Stimulated activated CD8-positive, alpha-beta memory T cell treated with anti-CD3 and anti-CD28 coated beads, Interleukin-4, amount 100 ng/mL, for 4 hours (primary cell): ENCODE measurements at places on chromosomes 7 and 10.

DNA sequence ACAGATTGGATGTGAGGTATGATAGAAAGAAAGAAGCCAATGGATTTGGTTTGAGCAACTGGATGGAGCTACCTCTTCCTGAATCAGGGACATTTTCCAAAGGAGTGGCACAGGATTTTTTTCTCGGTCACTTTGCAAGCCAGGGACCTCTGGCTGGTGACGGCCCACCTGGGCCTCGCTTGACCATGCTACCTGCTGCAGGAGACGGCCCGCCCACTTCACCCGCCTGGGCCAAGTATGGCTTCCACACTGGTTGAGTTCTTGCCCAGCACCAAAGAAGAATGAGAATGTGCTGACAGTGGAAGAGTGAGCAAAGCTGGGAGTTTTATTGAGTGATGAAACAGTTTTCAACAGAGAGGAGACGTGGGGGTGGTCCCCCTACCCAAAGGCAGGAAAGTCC is 24.5 kb upstream of the SH3PXD2A start:
- no peak for DNase-seq

- DNase-seq, result no peak
Measured at GRCh38 chr10:115844591-115844990, 428.4 kb downstream of the GFRA1 start.

GRCh38 chr10:130395248-130395936 is 259.2 kb downstream of the GLRX3 start:
- no peak for DNase-seq

GRCh38 chr7:86720306-86720705 is 76.6 kb downstream of the GRM3 start:
- DNase-seq, result no peak

DNA sequence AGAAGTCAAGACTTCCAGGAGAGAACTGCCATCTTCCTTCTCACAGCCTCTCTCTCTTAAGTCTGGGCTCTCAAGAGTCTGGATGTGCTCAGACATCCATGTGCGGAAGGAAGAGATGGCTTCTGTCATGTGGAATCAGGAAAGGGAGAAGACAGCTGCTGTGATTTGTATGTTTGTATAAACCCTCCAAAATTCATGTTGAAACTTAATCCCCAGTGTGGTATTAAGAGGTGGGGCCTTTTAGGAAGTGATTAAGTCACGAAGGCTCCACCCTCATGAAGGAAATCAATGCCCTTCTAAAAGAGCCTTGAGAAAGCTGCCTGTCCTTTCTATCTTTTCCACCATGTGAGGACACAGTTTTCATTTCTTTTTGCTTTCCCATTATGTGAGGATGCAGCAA is 73.9 kb upstream of the PTN start:
- DNase-seq, result no peak

GRCh38 chr7:38584443-38585210 is 46.5 kb downstream of the AMPH start:
- no peak for DNase-seq

DNA sequence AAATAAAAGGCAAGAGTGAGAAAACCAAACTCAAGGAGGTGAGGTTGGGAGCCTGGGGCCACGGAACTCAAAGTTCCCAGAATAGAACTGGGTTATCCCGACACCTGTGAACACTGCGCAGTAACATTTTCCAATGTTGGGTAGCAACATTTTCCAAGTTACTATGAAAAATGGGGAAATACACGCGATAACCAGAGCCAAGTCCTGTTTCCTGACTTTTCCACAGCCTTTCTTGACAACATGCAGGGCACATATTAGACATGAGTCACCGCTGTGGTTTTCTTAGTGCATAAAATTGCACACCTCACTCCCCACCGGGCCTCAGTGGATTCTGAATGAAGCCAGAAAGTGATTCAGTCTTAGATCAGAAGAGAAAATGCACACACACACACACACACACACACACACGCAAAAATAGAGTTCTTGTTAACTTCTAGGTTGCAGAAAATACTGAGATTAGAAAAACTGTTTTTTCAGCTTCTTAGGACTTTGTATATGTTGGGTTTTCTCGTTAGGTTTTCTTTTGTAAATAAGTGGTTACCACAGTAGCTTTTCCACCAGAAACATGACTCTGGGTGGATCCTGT is 70.0 kb downstream of the CAMK1D start:
- DNase-seq, result peak; percentile 25

DNA sequence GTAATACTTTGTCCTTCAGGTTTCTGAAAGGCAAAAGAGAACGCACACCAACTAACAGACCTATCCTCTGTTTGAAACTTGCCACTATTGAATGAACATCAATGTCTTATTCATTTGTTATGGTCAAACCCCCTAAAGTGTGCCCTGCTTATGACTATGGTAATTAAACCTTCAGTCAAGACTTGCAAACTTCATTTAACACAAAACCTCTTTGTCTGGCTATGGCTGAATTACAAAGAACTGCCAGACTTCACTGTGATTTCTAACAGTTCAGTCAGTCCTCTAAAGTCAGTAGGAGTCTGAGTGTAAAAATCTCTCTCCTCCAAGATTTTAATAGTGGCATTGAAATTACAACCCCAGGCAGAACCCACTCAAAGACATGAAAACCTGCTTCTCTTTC is 702.5 kb upstream of the LRRN3 start:
- DNase-seq, result no peak

DNA sequence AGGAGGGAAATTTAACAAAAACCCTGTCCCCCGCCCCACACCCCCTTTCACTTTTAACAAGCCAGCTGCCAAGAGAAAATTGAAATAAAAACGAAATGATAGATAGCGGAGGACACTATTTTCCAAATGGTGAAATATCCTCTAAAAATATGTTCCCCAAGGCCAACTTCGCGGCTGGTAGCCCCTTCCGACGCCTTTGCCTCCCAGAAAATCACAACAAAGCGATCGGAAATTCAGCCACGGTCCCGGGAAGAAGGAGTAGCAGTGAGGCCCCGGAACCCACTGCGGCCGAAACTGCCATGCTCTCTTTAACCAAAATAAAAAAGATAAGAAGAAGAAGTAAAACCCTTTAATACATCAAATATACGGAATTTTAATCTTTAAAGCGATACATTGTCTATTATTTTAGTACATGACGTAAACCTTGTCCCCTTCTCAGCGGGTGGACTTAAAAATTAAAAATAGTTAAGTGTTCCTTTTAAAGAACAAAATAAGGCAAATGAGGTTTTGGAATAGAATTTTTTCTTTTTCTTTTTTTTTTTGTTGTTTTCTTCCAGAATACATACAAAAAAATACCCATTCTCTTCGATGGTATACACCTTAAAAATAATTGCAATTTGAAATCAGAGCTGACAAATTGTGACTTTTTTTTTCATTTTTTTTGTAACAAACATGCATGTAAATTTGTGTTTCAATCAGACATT is 3.9 kb downstream of the ZNF503 start:
- DNase-seq, result no peak

DNA sequence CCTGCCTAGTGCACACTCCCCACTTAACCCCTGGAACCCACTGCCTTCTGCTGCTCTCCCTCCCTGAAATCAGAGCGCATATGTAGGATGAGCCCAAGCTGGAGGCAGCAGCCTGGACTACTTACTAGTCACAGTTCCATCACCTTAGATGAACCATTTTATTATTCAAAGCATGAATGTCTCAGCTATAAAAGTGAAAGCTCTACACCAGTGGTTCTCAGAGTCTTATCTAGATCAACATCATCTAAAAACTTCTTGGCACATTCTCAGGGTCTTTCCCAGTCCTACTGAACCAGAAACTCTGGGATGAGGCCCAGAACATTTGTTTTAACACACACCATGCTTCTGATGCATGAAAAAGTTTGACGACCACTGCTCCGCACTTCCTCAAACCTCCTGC is 100.3 kb upstream of the ANK3 start:
- DNase-seq, result no peak
